ENCODE measurements at places on chromosomes 5 and 9.

GRCh38 chr5:10578869-10579268, 15.0 kb downstream of the ANKRD33B start:
- no peak for DNase-seq

DNA sequence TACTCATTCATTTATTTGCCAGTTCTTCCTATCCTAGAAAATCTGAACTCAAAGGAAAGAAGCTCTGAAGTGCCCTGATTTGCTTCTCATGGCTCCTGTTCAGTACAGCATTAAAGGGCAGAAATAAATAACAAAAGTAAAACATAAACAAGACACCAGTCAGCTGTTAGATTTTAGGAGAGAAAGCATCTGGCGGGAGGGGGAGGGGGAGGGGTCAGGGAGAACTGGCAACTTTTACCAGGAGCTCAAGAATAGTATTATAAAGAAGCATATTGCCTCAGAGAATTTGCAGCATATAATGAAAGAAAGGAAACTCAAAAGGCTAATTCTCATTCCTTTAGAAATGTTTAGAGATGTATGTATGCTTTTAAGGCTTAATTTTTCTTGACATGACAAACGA, 68.1 kb downstream of the SEMA6A start:
- no peak for DNase-seq

GRCh38 chr5:172266676-172267092, 16.9 kb downstream of the UBTD2 start:
- no peak for DNase-seq

- no peak for DNase-seq
Measured at GRCh38 chr5:84487963-84488362, 103.3 kb upstream of the EDIL3 start.

DNA sequence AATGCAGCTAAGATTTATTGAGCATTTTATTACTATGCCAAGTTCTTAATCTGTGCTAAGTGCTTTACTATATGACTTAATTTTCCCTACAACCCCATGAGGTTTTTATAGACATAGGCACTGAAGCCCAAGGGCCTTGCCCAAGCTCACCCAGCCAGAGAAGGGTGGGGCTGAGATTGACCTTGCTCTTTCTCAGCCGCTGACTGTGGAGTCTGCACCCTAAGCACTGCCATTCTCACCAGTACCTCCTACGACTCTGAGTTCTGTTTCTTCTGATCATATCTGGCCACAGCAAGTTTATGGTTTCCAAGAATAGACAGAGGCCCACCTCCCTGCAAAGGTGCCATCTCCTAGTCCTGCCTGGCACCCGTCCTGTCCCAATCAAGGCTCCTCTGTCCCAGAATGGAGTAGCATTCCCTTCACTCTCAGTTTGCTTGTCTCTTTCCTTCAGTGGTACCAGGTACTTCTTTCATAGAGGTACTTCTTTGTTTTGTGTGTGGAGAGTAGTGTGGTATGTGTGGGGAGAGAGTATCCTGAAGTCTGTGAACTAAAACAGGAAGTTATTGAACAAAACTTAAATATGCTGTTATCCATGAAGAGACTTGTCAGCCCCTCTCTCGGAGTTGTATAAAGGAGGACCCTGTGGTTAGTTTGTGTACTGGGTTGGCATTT, 42.6 kb downstream of the CSF1R start:
- DNase-seq, result no peak
